ENCODE measurements at places on chromosomes 1 and 21.

- no peak for DNase-seq
Observed at GRCh38 chr21:40047993-40048730, 180.9 kb downstream of the PCP4 start.

DNA sequence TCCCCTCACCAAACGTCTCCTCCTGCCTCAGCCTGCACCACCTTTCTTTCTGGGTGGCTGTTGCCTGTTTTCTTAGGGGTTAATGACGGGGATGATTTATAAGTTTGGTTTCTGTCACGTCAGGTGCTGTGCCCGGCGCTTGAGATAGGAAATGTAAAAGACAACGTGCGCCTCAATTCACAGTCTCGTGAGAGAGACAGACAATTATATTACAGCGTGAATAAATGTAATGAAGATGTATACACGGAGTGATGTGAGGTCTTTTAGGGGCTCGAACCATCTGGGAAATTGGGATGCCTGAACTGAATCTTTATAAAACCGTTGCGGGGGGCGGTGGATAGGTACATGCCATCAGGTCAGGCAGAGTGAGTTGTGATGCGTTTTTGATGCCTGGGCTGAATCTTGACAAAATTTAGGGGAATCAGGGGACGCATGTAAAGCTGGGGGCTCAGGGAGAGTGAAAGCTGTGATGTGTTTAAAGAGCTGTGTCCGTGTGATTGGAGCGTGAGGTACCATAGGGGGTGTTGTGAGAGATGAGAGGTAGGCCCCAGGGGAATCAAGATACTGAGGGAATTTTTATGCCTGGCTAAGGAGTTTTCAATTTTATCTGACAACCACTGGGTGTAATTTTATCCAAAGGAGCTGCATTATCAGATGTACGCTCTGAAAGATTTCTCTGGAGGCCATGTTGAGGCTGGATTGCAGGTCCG, 831 bp downstream of the TIPRL start:
- DNase-seq = no peak

DNA sequence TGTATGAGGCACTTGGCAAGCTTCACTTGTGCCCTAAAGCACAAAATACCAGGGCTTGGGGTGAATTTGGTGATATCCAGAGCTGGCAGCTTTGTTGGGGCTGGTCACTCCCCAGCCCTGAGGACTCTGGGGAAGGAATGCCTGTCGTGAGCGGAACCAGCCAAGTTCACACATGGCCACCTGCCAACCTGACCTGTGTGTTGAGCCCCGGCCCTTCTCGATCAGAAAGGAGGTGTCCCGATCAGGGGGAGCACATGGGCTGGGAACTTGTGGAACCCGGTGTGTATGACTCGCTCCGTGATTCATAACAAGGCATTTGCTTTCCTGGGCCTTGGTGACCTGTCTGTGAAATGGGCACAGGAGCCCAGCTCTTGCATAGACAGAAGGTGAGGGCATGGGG, 43.1 kb downstream of the AGPAT3 start:
- no peak for DNase-seq

- DNase-seq = no peak
Observed at GRCh38 chr1:201565024-201565730, 26.2 kb downstream of the NAV1 start.

DNA sequence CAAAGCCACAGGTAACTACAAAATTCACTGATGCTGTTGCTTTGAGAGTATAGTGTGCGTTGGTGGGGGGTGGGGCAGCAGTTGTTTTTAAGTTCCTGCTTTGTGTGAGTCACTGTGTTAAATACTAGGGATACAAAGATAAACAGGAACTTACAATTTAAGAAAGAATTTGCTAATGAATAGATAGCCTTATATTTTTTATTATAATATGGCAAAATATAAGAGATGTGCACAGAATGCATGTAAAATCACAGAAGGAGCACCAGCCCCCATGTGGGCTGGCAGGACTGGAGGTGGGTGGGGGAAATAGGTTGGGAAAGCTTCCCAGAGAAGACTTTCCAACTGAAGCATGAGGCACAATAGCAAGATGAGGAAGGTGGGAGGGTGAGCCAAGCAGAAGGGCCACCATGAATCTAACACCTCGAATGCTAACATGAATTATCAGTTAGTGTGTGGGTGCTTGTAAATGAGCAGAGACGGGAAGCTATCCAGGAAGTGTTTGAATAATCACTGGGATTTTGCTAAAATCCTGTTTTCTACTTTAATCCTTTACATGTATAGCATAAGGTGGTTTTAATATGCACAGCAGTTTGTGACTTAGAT, 57.0 kb upstream of the RAVER2 start:
- DNase-seq = no peak

DNA sequence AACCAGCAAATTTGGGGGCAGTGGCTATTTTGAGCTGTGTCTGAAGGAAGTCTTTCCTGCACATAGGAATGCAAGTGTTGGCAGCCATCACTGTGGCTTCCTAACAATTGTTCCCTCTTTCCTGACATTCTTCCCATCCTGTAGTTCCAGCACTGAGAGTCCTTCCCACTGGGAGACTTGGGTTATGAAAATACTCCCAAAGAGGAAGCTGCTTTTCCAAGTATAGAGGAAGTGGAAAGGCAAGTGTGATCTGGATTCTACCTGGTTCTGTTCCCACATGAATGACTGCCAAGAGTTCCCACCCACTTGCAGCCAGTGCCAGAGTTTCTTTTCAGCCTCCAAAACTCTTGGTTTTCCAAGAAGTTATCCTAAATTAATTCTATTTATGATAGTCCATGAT, 98.5 kb upstream of the CD53 start:
- DNase-seq = no peak

- no peak for DNase-seq
Observed at GRCh38 chr1:32791881-32792280, 25.3 kb downstream of the YARS1 start.

DNA sequence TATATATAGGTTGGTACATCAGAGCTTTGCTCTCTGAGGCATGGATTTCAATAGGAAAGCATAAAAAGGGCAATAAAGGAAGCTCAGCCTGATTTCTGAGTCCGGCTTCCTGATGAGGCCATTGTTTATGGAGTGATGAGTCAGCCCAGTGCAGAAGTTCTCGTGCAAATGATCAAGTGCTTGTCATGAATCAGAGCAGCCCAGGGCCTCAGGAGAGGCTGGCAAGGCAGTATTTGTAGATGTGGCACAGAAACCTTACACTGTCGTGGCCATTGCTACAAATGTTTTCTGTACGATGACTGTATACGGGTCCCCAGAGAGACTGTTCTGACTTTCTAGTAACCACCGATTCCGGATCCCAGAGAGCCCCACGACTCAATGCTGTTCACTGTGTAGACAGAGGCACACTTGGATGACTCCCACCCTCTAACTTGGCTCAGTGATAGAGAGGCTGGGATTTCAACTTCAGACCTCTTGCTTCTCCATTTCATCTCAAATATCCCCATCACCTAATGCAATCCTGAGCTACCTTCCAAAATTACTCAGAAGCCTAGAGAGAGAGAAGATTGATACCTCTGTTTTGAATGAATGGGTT, 26.8 kb downstream of the UMODL1 start:
- DNase-seq = no peak

DNA sequence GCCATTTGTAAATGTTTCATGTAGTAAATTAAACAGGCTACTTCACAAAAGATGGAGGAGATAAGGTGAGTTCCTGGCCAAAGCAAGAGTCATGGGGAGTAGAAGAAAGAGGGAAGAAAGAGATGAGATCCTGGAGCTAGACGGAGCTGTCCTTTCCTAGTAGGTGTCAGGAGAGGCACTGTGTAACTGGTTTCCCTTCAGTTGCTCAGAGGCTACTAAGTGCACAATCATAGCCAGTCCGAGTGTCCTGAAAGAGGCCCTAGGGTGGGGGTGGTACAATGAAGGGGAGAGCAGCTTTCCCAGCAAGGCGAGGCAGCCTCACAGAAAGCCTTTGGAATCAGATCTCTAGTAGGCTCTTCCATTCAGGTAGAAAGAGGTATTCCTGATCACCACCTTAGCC, 390.9 kb downstream of the KCNH1 start:
- DNase-seq = no peak

DNA sequence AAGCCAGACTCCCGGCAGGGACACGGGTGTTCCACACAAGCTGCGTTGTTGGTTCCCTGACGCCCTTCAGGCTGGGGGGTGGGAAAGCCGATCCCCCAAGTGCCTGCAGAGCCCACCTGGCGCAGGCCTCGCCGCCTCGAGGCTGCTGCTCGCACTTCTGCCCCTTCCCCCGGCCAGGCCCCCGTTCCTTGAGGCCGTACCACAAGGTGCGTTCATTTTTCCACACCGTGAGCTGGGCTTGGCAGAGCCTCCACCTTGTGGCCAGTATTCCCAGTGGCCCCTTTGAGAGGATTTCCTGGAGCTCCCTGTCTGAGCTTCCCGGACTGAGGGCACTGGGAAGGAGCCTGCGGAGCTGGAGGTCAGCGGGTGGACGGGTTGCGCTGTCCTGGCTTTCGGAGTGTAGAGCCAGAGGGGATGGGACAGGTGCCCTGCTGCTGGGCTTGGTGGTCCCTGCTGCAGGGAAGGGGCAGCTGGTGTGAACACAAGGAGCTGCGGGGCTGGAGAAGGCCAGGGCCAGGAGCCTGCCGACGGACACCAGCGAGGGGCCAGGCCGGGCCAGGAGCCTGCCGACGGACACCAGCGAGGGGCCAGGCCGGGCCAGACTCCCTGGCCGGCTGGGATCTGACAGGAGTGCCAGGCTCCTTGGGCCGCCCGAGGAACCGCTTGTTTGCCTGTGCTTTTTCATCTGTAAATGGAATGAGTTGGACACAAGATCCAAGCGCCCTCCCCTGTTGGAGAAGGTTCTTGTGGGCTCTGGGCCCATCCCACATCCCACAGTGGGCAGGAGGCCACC, 18.4 kb downstream of the PDXK start:
- no peak for DNase-seq

- DNase-seq = no peak
Observed at GRCh38 chr21:44858791-44859190, 14.7 kb downstream of the PTTG1IP start.

DNA sequence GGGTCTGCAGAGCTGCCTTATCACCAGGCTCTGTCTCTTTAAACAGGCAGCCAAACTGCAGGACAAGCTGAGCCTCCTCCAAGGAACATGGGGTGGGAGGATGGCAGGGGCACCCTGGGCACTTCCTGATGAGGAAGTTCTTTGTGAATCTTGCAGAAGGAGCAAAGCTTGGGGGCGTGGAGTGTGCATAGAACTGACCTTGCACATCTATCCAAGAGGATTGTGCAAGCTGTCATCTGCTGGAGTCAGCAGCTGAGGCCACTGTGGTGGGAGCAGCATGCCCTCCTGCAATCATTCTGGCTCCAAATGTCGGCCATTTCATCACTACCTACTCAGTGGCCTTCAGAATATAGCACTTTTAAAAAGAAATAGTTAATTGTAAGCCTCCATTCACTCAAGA, 182.2 kb downstream of the AJAP1 start:
- no peak for DNase-seq

DNA sequence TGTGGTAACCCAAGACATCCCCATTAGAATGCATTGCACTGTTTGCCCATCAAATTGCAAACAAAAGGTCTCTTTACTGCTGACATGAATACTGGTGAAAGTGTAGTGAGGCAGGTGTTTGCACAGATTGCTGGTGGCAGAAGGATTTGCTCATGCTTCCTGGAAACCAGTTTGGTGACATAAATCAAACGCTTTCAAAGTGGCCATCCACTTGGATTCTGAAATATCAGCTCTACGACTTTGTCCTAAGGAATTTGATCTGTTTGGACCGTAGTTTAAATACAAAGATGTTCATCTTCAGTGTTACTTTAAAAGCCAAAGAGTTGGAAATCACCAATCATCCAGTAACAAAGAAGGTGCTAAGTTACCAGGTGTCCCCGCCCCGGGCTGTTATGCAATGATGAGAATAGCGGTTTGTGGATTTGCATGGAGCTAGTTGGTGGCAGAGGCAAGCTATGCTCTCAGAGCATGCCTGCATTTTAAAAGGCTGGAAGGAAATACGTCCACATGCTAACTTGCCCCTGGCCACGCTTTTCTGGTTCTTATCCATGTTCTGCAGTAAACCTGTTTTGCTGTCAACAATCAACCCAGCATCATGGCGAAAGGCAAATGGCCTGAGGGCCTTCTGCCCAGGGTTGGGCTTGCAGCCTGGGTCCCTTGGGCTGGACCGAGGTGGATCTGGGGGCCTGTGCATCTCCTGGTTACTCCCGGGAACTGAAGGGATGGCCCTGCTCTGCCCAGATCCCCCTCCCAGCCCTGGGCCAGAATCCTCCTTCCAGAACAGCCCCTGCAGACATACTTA, 49.2 kb downstream of the UMODL1 start:
- DNase-seq = no peak

DNA sequence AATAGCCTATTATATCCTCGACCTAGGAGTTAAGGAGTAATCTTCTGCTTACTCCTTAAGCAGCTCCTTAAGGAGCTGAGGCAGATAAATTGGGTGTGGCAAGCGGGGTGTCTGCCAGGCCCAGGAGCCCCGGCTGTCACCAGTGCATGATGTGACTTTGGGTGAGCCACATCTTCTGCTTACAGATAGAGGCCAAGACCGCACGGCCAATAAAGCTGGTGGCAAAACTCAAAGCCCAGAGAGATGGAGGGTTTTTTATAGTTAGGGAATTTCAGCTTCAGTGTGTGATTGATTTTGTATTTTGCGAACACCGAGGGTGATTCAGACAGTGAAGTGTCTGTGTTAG, 9.8 kb downstream of the MX2 start:
- no peak for DNase-seq

DNA sequence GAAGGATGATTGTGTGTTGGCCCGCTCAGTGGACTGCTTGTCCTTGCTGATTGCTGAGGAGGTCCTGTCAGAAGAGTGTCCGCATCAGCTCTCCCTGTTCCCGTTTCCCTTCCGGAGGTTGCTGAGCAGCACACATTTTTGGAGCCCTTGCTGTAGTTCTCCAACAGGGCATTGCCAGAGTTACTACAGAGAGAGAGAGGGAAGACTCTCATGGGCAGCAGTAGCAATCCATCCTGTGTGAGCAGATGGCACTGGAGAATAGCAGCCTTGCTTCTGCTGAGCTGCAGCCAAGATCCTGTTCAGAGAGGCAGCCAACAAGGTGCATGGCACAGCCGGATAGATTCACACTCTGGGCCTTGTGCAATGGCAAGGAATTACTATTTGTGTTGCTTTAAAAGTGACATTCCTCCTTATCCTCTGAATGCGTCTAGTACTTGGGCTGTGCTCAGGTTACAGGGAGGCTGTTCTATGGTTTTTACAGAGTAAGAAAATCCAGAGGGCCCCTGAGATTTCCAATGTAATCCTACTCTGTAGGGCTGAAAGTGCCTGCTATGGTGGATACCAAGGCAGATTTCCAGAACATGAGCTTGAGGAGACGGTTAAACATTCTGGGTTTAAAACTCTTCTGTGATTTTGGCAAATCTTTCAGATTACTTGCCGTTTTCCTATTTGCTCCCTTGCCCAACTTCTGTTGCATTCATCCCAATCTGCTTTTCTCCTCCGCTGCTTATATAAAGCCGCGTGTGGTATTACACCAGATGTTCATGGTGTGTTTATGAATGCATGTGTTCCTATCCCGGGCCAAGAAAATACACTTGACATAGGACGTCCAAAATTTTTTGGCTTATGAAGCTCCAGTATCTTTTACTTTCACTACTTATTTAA, 27.4 kb downstream of the AK4 start:
- DNase-seq = no peak

- DNase-seq = peak; percentile 45
Observed at GRCh38 chr1:9494936-9495758, 44.1 kb upstream of the SLC25A33 start.

- DNase-seq = no peak
Observed at GRCh38 chr1:29634746-29635335, 398.5 kb downstream of the PTPRU start.
